ENCODE measurements at places on chromosomes 11 and 22. TPM values are rescaled to one million over a fixed set of nuclear protein-coding genes. Genes with fewer than 3 reads are reported as not detected.

OR52I1 gene
- not detected for polyA plus RNA-seq

GGTLC2 gene
- 0.09 TPM for polyA plus RNA-seq

SLC22A25 gene
- not detected for polyA plus RNA-seq

MPEG1 gene
- polyA plus RNA-seq, result not detected

DNA sequence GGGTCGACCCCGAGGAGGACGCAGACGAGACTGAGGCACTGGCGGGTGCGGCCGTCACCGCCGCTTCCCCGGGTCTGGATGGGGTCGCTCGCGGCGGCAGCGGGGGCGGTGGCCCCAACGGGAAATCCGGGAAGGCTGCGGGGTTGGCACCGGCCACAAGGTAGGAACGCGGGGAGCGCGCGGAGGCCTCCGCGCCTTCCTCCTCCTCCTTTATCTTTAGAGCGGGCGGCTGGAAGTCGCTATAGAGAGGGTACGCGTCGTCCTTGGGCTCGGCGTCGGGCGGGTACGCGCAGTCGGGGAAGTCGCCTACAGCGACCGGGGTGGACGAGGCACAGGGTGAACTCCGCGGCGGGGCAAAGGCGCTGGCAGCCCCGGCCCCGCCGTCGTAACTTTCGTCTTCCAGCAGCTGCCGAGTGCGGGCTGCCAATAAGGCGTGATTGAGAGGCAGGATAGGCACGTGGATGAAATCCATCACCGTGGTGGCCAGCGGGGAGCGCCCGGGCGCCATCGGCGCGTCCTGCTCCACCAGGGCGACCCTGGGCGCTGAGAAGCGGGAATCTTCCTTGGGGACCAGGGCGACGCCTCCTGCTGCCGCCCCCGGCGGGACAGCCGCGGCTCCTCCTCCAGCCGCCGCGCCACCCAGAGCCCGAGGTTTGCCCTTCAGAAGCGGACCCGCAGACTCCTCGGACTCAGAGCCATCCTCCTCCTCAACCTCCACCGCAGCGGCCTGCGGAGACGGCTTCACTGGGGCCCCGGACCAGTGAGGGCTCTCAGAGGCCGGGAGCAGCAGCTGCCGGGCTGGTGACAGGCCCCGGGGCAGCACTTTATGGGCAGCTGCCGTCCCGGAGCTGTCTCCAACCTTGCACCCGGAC lies 1.7 kb downstream of the PGR start:
- H3K36me3 ChIP-seq, result no peaks in the 10 kb centered on the region
- peaks cover 41% of the 10 kb centered on the region for H3K27me3 ChIP-seq
- H3K27ac ChIP-seq, result no peak overlapping the region
- H3K4me3 ChIP-seq, result peak overlapping the region; percentile 41

Data from IMR-90 (cell line).